ENCODE measurements at places on chromosomes 16 and 17.

DNA sequence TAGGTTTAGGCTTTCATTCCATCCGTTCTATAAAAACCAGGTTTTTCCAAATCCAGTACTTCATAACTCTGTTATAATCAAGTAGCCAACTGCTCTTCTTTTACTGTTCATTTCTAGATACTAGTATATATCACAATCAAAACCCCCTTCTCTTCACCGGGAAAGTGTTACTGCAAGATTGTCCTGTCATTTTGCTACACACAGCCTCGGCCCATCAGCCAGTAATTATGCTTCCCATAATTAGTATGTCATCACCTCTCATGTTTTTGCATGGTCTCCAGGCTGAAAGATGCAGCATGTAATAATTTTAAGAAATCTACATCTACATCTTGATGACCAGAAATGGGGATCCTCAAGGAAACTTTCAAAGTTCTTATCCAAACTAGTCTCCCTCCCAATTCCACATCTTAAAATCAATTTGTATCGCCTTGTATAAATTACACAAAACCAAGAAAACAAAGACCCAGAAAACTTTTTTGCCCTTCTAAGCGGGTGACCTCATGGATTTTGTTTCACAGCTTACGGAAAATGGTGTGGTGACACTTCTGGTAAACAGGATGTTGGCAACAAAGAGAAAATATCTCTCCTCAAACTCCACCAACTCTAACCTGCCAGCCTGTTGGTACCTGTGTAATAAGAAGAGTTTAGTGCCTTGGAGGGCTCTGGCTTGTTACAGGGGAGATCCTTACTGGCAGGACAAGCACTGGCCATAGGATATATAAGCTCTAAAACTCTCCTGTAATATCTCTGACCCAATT, 9.3 kb downstream of the TACO1 start:
- DNase-seq: no peak

DNA sequence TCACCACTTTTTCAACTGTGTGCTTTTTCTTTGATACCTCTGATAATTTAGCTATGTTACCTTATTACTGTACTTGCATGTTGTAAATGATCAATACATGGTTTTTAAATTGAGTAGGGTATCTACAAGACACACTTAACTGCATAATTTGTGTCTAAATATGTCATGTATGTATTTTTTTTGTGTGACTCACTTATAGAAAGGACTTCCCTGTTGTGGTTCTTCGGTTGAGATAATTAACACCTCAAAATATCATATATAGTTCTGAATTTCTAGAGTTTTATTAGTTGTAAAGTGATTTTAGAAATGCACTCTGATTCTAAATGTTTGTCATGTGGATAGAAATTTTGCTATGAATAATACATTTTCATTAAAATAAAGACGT, 14.5 kb upstream of the KRT222 start:
- DNase-seq: no peak

DNA sequence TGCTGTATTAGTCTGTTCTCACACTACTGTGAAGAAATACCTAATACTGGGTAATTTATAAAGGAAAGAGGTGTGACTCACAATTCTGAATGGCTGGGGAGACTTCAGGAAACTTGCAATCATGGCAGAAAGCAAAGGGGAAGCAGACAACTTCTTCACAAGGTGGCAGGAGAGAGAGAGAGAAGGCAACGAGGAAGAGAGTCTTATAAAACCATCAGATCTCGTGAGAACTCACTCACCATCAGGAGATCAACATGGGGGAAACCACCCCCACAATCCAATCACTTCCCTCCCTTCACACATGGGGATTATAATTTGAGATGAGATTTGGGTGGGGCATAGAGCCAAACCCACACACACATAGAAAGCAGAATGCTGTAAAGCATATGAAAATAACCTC, 896.2 kb downstream of the CDH11 start:
- DNase-seq: no peak

DNA sequence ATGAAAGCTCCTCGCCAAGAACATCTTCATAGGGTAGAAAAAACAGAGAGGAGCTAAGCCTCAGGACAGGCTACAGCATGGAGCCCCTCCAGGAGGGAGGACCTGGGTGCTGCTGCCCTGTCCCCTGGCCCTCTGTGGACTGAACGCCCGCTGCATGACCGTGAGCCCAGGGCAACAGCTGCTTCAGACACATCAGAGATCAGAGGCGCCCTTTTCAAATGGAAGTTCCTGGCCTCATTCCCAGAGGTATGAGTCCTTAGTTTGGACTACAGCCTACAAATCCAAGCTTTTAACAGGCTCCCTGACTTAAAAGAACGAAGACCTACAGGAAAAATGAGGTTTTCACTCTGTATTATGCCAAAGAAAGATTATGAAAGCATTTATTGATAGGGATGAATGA, 48.5 kb downstream of the ZNF18 start:
- no peak for DNase-seq

GRCh38 chr16:67425580-67425979, 5.3 kb upstream of the HSD11B2 start:
- no peak for DNase-seq

GRCh38 chr17:43905985-43906852, 1.1 kb downstream of the MPP2 start:
- peak; percentile 11 for DNase-seq

GRCh38 chr16:2775131-2775716, 1.9 kb downstream of the ELOB start:
- DNase-seq: no peak

GRCh38 chr17:66714046-66715023, 120.6 kb upstream of the CACNG5 start:
- no peak for DNase-seq

- no peak for DNase-seq
Measured at GRCh38 chr17:5121186-5121841, 5.5 kb downstream of the USP6 start.

GRCh38 chr16:85041219-85042166, 13.9 kb downstream of the KIAA0513 start:
- DNase-seq: no peak

DNA sequence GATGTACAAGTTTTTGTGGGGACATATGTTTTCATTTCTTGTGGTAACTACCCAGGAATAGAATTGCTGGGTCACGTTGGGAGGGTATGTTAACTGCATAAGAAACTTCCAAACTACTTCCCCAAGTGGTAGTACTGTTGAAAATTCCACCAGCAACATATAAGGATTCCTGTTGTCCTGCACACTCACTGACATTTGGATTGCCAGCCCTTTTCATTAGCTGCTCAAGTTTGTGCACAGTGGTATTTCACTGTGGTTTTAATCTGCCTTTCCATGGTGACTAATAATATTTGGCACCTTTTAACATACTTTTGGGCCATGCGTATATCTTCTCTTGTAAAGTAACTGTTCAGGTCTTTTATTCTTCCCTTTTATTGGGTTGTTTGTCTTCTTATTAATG, 103.3 kb downstream of the GNAO1 start:
- DNase-seq: no peak

GRCh38 chr16:75219838-75220237, 1.1 kb downstream of the CTRB1 start:
- DNase-seq: no peak

- no peak for DNase-seq
Measured at GRCh38 chr17:74085434-74085833, 118.0 kb upstream of the RPL38 start.

GRCh38 chr17:11736613-11737312, 138.5 kb downstream of the DNAH9 start:
- DNase-seq: no peak

DNA sequence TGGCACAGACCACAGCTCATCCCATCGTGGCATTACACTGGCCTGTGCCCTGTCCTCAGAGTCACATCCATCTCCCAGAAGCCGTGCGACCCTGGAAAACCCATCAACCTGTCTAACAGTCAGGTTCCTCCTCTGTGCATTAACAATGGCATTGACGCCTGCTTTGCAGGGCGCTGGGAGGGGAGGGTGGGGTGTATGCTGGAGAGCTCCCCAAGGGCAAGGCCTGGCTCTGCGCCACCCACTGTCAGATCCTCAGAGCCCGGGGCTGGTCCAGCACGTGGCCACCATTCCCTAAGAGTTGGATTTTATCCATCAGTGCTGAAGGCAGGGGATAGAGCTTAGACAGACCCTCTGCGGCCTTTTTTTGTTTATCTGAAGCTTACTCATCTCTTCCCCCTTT, 28.7 kb downstream of the NOS2 start:
- no peak for DNase-seq

DNA sequence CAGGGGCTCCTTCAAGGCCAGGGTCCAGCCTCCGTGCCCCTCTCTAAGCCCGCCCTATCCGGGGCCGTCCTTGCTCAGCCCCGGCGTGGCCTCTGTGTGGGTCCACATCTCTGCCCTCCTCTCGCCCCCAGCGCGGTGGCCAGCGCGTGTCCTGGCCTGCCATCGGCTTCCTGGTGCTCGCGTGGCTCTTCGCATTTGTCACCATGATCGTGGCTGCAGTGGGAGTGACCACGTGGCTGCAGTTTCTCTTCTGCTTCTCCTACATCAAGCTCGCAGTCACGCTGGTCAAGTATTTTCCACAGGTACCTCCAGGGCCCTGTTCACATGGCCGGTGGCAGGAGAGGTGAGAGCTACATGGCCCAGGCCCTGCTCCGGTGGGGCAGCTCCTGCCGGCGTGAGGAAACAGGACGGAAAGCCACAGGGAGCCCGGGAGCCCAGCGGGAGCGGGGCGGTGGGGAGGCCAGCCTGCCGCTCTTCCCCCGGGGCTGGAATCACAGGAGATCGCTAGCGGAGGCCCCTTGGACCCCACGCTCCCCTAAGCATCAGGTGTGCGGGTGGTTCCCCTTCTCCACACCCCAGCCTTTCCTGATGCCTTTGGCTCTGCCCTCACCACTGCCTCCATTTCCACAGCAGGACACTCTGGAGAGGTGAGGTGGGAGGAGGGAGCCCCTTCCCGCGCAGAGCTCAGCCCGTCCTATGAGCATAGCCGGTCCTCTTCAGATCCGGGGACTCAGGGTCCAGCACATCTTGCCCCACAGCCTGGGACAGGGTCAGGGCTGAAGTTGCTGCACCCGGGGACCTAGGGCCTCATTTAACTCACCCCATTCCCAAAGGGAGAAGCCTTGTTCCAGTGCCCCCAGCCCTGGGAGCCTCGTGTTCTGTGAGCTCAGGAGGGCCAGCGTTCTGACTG, 10.2 kb downstream of the TAX1BP3 start:
- DNase-seq: no peak

DNA sequence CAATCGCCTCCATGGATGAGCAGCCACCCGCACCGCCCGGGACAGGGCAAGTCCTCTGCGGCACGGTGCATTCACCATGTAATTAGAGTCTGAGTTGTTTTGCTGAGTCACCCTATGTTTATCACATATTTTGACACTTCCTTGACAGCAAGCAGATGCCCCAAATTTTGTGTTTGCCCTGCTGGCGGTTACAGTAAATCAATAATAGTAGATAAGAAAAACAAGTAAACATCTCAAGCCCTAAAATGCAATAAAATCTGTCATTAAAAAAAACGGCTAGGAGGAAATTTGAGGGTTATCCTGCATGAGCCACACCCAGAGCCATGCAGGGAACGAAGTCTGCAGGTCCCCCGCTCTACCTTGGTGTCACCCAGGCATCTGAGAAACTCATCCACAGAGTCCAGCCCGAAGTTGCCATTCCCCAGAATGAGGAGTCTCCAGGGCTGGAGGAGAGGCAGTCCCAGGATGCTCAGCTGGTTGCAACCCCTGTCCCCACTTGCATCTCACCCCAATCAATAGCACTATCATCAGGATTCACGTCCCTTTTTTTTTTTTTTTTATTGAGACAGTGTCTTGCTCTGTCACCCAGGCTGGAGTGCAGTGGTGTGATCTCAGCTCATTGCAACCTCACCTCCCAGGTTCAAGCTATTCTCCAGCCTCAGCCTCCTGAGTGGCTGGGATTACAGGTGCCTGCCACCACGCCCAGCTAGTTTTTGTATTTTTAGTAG, 16.5 kb upstream of the ST6GALNAC1 start:
- no peak for DNase-seq

- no peak for DNase-seq
Measured at GRCh38 chr17:65522751-65523404, 38.6 kb downstream of the AXIN2 start.

- no peak for DNase-seq
Measured at GRCh38 chr16:10039220-10040096, 142.8 kb downstream of the GRIN2A start.

- DNase-seq: no peak
Measured at GRCh38 chr17:57849163-57849873, 526 bp downstream of the MRPS23 start.

- DNase-seq: no peak
Measured at GRCh38 chr16:76984196-76984595, 206.8 kb upstream of the MON1B start.

- DNase-seq: peak; percentile 57
Measured at GRCh38 chr17:45316434-45317110, at the start of gene MAP3K14. TSS of gene MAP3K14 (minus strand) at chr17:45317020. CDS start at chr17:45290745, 26,275 bp downstream.

DNA sequence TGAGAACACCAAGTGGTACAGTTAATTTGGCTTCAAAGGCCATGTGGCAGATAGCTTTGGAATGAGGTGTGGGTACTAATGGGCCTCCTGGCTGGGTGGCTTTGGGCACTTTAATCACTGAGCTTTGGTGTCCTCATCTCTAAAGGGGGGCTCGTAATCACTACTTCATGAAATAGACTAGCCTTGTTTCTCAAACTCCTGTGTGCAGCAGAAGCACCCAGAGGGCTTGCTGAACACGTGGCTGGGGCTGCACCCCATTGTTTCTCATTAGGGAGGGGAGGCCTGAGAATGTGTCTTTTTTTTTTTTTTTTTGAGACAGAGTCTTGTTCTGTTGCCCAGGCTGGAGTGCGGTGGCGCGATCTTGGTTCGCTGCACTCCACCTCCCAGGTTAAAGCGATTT, 5.8 kb downstream of the EPN2 start:
- no peak for DNase-seq

DNA sequence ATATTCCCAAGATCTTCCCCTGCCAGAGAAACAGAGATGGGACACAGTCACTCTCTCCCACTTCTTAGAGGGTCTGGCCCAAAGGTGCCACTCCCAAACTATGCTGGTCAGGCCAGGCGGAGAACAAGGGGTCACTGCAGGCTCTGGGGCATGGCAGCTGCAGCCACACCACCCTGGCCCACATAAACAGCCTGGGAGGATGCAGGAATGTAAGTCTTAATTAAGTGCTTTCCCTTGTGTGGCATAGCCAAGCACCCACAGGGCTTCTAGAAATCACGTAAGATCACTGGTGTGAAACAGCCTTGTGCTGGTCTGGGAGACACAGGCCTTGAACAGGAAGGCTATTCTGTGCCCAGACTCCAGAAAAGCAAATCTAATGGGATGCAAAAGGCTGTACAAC, 31.5 kb downstream of the ABCC12 start:
- DNase-seq: no peak

- no peak for DNase-seq
Measured at GRCh38 chr17:45284176-45285140, 22.6 kb upstream of the SPATA32 start.
